ENCODE measurements at places on chromosomes 12 and 14.

GRCh38 chr14:70920608-70921007, 13.3 kb downstream of the PCNX1 start:
- peak; percentile 47 for ATAC-seq

DNA sequence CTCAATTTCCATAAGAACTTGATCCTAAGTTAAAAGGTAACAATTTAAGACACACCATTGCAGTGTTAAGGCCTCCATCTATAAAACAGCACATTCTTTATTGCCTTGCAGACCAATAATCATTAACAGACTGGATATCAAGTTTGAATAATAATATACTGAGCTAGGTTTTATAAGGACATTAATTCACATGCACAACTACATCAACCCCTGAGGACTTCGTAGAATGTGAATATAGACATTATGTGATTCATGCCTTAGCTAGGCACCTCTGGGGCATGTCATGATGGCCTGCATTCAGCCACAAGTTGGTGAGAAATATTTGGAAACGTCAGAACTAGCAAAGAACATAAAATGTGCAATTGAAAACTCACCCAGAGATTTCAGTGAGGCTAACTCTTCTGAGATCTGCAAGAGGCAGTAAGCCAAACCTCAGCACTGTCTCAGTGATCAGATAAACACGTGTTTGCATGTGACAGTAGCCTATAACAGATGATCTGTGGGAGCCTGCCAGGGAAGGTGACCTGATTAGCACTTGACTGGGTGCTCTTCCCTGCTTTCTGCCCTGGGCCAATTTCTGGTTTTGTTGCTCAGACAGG, 492.2 kb downstream of the FLRT2 start:
- ATAC-seq, result no peak

DNA sequence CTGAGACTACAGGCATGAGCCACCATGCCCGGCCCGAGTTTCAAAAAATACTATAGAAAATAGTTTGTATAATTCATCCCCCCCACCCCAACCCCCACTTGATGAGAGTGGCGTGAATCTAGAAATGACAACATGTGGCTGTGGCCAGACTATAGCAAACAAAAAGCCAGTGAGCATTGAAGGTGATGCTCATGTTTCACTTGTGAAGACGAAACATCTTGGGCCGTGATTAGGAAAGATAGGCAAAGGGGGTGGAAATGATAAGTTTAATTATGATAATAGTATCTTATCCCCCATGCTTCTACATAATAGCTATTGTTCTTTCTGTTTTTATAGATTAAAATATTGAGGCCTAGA, 8.5 kb downstream of the BORCS5 start:
- ATAC-seq, result no peak

GRCh38 chr14:76050797-76051392, 65.3 kb downstream of the IFT43 start:
- peak; percentile 90 for ATAC-seq

GRCh38 chr14:76926521-76927251, 100.5 kb downstream of the LRRC74A start:
- ATAC-seq, result no peak

- no peak for ATAC-seq
Measured at GRCh38 chr14:64212666-64213065, 81.5 kb downstream of the ESR2 start.

GRCh38 chr12:132237772-132238487, 91.5 kb downstream of the GALNT9 start:
- peak; percentile 34 for ATAC-seq

DNA sequence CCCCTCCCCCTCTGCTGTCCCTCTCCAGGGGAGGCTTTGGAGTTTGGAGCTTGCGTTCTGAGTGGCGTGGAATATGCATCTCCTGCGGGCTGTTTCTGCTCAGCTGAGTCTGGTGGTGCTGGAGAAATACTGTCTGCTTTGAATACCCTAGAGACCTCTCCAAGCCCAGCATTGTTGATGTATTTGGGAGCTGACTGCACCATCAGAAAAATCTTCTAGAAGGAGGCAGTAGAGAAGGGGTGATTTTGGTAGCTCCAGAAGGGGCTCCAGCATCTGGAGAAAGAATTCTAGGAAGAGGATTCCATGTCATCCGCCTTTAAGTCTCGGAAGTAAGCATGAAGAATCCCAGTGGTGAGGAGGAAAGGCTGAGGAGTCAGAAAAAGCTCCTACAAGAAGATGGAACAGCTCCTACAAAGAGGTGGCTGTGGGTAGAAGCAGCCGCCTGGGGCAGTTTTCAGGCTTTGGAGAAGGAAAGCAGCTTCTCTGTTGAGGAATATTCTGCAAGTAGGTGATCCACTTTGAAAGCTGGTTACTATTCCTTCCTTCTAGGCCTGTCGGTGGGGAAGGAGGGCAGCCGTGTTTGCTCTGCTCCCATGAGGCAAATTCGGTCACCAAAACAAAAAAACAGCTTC, 9.7 kb downstream of the MLXIP start:
- ATAC-seq, result no peak

DNA sequence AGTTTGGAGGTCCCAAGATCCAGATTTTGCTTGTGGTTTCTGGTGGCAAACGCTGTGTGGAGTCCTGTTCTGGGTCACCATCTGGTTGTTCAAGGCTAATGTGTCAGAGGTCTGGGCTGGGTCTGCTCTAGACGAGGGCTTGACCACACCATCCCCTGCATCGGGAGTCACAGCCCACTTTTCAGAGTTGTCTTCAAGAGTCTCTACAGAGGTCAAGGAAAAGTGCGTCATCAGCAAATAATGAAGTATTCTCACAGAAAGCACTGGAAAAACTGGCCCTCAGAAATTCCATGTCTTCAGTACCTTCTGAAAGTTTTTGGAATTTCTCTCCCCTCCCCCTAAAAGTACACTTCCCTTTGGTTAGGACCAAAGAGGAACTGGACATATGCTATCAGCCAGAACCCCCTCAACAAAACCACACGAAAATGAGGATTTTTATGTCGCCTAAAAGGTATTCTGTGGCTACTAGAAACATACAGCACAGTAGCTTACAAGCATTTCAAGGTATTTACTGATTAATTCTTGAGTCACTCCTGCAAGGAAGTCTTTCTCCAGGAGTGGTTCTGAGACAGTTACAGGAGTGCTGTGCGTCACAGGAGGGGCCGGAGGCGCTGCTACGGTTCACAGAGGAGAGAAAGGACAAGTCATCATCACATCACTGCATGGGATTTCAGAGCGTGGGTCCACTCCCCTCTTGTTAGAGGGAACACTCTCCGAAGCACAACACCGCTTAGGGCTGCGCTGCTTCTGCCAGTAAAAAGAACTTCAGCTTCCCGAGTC, 35.4 kb downstream of the RAD52 start:
- peak; percentile 76 for ATAC-seq

DNA sequence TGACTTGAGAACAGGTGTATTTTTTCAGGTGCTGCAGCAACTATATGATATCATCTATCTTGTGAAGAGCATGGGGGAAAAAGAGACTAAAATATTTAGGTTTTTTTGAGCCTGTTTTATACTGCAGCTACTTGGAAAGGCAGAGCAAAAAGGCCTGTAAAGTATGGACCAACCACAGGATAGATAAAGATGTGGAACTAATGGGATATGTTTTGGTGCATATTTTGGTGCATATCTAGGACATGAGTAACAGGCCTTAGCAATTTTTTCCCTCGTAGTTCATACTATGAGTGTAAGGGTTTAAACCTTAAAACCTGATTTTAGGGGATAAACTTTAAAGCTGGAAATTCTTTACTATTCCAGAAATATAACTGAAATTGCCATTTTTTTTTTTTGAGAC, 6.0 kb upstream of the GTSF1 start:
- peak; percentile 59 for ATAC-seq

Data from SK-N-SH treated with all-trans-retinoic acid at 6 μM for 48 hours (cell line).